ENCODE measurements at places on chromosomes 2 and 18.

GRCh38 chr18:45619062-45619825 is 4.0 kb downstream of the SLC14A2 start:
- DNase-seq, result no peak

GRCh38 chr2:71554706-71555056 is 101.3 kb downstream of the DYSF start:
- no peak for DNase-seq

DNA sequence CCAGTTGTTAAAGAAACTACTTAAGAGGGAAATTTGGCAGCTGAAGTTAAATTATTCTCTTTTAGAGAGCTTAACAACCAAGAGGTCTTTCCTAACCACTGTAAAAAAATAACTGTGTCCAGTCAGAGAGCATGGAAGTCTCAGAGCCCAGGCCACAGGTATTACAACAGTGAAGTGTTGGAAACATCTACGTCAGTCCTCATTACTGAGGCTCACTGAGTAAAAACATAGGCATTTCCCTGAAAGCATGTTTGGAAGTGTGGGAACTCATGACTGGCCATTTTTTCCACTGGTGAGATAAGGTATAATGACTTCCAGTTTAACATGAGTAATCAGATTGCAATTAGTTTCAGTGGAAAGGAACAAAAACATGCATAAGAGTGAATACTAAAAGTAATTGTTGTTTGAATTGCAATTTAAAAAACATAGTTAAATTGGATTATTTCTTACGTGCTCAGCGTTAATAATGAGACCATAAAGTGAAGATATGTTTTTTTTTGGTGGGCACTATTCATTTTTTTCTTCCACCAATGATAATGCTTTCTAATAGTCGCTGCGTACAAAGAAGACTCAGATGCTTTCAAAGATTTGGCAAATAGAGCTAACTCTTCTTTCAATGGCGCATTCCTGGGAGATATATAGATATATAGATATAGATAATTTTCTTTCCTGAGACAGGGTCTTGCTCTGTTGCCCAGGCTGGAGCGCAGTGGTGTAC is 60.8 kb downstream of the EFEMP1 start:
- DNase-seq, result no peak

- no peak for DNase-seq
Observed at GRCh38 chr2:133871545-133872209, 303.4 kb upstream of the NCKAP5 start.

DNA sequence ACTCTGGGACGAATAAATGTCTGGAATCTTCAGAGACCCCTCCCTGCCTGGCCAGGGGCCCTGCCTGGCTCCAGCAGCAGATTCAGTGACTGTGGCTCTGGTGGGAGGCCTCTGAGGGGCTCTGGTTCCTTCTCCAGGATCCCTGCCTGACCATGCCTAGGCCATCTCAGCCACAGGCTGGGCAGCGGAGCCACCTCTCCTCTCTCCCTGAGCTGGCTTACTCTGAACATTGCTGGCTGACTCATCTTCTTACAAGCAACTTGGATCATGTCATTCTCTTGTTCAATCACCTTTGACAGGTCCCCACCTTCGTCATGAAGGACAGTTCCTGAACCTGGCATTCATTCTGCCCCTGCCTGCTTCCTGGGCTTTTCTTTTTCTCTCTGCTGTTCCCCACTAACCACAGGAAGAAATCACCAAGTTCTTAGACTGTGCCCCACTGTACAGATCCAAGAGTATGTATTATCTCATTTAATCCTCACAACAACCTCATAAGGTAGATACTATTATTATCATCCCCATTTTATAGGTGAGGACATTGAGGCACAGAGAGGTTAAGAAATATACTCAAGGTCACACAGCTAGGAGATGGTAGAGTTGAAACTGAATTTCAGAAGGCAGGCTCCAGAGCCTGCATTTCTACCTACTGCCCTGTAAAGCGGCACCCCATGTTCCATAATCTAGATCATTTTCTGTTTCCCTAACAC is 155.5 kb upstream of the SMAD2 start:
- DNase-seq, result no peak

DNA sequence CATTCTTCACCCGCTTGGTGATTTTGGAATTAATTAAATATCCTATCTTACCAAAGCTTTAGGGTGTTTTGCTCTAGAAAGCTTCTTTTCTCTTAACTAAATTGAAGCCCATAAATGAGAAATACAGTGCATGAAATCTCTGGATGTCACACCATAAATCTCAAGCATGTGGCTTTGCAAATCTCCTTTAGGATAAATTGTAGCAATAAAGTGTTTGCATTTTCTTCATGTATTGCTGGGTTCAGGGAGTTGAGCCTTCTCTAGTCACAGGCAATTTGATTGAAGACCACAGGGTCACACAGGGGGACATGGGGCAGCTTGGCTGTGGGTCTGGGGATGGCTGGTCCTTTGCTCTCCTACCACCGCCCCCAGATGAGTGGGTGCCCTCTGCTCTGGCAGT is 364.2 kb downstream of the CLIP4 start:
- DNase-seq, result no peak

GRCh38 chr2:66541646-66542045 is 106.7 kb downstream of the MEIS1 start:
- DNase-seq, result no peak

- no peak for DNase-seq
Observed at GRCh38 chr18:7980136-7980535, 413.0 kb downstream of the PTPRM start.

GRCh38 chr2:237153181-237153580 is 67.5 kb downstream of the COPS8 start:
- no peak for DNase-seq

- DNase-seq, result no peak
Observed at GRCh38 chr2:161436411-161436810, 20.3 kb downstream of the TBR1 start.

DNA sequence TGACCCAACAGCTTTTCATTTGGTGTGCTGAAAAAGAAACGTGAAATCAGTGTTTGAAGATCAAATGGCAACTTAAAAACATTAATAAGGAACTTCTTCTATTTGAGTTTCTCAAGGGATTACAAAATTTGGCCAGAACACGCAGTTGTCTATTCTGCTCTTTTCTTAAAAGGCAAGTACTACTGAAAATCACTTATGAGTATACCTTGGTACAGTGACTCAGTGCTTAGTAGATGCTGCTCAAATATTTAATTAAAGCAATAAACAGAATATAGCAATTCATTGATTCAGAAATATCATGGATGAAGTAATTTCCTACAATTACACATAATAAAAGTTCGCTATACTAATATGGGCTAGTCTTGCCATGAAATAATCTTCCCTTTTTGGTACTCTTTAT is 38.2 kb upstream of the MCM6 start:
- no peak for DNase-seq

DNA sequence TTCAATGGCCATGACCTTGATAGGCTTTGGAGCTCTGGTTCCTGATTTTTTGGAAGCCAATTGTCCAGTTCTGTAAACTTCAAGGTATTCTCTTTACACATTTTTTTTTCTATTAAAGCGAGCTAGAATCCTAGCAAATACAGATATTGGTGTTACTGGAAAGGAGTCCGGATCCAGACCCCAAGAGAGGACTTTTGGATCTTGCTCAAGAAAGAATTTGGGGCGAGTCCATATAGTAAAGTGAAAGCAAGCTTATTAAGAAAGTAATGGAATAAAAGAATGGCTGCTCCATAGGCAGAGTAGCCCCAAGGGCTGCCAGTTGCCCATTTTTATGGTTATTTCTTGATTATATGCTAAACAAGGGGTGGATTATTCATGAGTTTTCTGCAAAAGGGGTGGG is 45.1 kb downstream of the CD8B2 start:
- DNase-seq, result no peak

GRCh38 chr2:149082079-149082478 is 43.6 kb downstream of the LYPD6B start:
- no peak for DNase-seq

DNA sequence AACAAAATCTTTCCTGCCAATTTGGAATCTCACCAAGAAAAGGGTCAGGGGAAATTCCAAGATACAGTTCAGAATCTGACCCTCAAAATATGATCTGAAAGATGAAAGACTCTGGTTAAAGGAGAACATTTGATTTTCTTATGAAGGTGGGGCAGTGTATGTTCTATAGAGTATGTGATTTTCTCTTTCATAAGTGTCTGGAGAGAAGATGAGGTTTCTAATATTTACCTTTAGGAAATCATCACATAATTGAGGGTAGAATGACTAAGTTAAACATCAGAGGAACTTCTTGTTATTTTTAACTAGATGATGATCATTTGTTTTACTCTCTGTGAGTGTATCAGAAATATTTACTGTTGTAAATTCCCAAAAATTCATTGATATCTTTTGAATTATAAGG is 27.8 kb upstream of the MBOAT2 start:
- no peak for DNase-seq

- no peak for DNase-seq
Observed at GRCh38 chr2:147197754-147198483, 646.9 kb upstream of the ACVR2A start.

- DNase-seq, result no peak
Observed at GRCh38 chr2:27059141-27059820, 7.8 kb downstream of the AGBL5 start.

GRCh38 chr2:183029219-183029618 is 9.0 kb downstream of the NCKAP1 start:
- no peak for DNase-seq

GRCh38 chr2:181992776-181993175 is 7.1 kb downstream of the PPP1R1C start:
- DNase-seq, result no peak

DNA sequence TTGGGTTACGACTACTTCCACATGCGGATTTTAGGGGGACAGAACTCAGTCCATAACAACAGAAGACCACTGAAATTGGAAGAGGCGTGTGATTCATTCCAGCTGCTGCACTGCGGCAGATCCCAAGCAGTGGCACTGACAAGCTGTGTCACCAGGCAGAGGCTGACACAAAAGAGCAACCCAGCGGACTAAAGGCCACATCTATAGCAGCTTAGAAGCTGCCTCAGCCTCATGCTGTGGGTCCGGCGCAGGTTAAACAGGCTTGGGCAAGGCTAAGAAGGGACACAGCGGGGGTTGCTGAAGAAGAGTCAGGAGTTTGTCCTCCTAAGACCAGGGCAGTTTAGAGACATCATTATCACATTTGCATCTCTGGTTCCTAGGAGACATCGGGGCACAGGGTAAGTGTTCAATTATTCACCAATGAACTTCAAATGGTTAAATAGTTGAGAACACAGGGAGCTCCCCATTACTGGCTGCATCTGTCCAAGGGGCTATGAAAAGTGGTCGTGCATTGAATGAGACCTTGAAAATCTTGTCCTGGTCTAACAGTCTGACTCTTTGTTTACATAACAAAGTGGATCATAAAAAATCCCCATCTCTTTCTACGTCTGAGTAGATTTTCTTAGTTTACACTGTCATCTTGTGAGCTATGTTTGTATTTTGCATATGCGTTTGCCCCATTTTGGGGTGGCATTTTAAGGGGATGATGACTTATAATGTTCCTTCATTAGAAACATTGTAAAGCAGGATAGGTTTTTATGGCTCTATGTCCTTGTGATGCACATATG is 162.3 kb upstream of the TRIB2 start:
- DNase-seq, result no peak

DNA sequence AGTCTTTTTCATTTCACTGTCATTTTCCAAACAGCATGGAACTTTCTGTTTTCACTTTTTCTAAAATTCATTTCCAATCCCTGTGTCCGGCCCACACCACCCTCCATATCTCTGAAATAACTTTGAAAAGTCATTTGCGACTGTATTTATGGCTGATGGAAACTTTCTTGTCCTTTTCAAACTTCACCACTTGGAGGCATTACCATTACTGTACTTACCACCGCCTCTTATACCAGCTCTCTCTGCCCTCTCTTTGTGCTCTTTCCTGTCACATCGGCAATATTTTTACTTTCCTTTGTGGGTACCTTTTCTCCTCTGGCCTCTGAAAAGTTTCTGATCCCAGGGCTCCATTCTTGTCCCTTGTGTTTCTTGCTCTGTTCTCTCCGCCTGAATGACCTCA is 39.5 kb upstream of the IL1RL1 start:
- no peak for DNase-seq

GRCh38 chr2:222264791-222265320 is 33.9 kb downstream of the PAX3 start:
- DNase-seq, result no peak

DNA sequence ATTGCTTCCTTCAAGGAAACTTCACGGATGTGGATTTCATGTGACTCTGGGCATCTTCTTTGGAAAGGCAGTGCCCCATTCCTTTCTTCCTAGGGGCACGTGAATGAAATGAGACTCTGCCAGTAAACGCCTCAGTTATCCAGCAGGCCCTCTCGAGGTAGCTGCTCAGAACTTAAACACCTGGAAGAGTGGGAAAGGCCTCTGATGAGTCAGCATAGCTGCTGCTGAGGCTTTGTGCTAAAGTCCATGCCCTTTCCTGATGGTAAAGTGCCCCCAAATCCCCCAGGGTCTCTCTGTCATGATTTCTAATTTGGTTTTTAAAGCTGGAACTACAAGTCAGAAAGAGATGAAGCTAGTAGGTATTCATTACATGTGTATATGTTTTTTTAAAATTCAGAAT is 3.8 kb downstream of the SLC1A4 start:
- no peak for DNase-seq

DNA sequence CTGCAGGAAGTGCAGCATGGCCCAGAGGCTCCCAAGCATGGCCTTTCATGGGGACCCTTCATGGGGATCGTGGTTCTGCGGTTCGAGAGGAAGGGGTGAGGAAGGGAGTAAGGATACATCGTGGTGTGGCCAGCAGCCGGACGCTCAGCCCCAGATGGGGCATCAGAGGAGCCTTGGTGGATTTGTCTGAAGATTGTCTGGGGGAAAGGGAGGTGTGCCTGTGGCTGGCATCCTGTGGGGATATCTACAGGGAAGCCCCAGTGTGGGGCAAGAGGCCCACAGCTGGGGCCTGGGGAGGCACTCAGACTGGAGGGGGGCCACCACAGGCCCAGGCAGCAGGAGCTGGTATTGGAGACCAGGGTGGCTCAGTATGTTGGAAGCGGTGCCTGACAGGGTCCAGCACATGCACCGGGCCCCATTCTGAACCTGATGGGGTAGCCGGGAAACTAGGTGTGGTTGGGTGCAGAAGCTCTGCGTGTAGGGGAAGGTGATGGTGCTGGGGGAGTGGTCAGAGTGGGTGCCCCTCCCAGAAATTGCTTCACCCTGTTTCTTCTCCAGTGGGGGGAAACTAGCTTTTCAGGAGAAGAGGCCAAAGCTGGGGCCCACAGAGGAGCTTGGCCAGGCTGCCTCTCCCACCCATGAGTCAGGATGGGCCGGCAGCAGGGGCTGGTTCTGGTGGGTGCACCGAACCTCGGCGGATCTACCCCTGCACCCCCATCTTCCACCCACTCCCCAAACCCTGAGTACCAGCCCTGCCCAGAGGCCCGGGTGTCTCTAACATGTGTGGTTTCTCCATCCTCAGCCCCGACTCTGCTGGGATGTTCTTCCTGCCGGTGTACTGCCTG is 274.4 kb upstream of the HDAC4 start:
- peak; percentile 37 for DNase-seq

DNA sequence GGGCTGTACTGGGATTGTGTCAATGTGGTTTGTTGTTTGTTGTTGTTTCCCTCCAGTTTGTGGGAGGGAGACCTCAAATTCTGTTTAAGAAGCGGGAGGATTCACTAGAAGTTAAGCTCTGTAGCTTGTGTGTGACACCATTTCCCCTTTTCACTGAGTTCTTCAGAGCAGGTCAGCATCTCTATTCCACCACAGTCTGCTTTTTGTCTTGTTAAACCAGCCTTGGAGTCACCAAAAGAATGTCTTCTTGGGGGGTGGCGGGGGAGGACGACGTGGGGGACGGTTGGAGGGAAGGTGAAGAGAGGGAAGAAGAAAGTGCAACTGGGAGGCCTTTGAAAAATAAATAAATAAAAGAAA is 2.3 kb upstream of the BCL11A start:
- no peak for DNase-seq

GRCh38 chr2:162458240-162458639 is 114.3 kb downstream of the GCA start:
- DNase-seq, result no peak

- DNase-seq, result no peak
Observed at GRCh38 chr18:78497641-78498040, 482.0 kb upstream of the SALL3 start.

All from activated CD8-positive, alpha-beta memory T cell treated with anti-CD3 and anti-CD28 coated beads for 24 hours (primary cell).